ENCODE measurements at places on chromosomes 6 and 20.

DNA sequence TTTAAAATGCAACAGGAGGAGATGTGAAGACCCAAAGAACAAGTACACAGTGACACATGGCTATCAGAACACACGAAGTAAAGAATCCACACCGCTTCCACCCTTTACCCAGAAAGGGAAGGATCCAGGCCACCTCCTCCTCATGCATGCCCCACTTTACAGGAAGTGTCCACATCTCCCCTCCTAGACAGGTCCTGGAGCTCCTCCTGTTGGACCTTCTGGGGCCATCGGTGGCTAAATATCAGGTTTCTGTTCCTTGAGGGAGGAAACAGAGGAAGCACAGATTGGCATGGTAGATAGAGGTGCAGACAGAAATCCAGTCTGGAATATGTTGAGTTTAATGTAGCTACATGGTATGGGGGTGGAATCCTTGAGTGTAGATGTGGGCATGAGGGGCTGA is 10.9 kb downstream of the NINL start:
- no peak for DNase-seq

- DNase-seq: peak; percentile 45
Observed at GRCh38 chr6:90080876-90081481, 186.7 kb downstream of the GJA10 start.

DNA sequence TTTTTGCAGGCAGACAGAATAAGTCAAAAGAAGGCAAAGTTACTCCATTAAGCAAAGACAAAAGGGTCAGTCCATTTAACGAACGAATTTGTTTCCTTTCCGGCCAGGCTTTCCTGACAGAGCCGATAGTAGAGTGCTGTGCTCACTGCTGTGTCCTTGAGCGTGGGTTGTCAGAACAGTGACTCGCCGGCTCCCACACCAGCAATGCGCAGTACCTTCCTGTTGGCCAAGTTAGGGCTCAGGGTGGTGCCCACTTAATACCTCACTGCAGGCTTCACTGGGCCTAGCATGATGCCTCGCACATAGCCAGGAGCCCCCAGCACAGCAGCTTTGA is 294.7 kb downstream of the FOXC1 start:
- no peak for DNase-seq

DNA sequence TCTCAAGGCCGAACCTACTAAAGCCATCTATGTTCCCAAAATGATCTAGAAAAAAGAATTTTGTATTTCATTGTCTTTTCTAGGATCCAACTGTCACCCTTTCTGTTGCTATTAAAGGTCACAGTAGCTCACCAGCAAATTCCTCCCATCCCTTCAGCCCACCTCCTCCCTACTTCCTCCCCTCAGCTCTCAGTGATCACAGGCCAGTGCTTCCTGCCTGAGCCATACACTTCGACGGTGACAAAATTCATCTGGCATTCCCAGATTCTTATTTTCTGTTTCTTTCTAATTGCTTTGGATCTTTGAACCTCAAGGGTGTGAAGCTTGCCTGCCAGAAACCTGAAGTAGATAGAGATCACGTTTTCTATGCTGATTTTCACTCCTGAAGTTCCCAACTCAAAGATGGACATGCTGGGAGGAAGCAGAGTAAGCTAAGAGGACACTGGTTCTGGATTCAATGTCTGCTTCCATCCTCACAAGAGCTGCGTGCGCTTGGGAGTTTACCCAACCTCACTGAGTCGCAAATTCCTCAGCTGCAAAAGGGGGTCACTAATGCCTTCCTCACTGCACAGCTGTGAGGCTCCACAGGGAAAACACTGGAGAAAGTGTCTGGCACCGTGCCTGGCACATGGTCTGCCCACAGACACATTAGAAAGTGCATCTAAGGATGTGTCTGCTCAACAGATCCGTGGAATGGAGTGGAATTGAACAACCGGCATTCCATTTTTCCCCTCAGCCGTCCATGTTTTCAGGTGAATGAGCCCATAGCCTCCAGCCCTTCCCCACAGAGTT is 34.5 kb downstream of the MDGA1 start:
- DNase-seq: no peak

- no peak for DNase-seq
Observed at GRCh38 chr6:143128681-143129015, 68.0 kb downstream of the AIG1 start.

GRCh38 chr6:54465649-54466300 is 157.5 kb downstream of the TINAG start:
- no peak for DNase-seq

GRCh38 chr6:126574301-126574700 is 234.4 kb downstream of the CENPW start:
- DNase-seq: no peak

DNA sequence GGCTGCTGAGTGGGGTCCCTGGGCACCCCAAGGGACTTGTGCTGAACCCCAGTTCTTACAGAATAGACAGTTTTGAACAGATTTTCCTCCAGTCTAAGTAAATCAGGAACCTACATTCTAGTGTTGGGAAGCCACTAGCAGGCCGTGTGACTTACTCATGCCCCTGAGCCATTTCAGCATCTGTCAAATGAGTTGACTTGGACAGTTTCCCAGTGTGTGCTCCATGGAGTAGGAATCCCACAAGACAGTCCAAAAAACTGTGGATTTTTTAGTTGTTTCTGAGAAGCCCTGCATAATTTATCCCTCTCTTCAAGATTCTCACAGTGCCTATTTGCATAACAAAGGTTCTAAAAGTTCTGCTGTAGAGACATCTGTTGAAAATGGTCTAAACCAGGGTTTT is 2.1 kb downstream of the GABRR2 start:
- no peak for DNase-seq

DNA sequence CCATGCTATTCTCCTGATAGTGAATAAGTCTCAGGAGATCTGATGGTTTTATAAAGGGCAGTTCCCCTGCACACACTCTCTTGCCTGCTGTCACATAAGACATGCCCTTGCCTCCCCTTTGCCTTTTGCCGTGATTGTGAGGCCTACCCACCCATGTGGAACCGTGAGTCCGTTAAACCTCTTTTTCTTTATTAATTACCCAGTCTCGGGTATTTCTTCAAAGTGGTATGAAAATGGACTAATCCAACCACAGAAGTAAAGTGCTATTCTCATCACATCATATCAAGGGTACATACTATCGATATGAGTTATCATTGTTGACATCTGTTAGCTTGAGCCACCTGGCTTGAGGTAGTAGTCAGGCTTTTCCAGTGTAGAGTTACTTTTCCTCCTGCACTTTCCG is 2.3 kb downstream of the MANBAL start:
- DNase-seq: no peak

DNA sequence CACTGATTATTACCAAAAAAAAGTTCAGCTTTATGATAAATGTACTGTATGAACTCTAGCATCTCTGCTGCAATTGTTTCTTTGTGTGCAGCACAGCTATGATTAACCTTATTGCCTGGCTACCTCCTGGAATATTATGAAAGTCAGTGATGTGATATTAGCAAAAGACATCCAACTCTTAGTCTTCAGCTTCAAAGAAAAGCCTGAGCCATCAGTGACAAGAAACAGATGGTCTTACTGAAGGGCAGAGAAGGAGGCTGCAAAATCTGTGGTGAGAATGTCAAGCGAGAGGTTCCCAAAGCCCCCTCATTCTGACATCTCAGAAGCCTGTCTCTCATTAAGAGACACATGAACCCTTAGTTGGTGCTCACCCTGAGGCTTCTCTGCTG is 89.4 kb upstream of the TNFAIP3 start:
- no peak for DNase-seq

DNA sequence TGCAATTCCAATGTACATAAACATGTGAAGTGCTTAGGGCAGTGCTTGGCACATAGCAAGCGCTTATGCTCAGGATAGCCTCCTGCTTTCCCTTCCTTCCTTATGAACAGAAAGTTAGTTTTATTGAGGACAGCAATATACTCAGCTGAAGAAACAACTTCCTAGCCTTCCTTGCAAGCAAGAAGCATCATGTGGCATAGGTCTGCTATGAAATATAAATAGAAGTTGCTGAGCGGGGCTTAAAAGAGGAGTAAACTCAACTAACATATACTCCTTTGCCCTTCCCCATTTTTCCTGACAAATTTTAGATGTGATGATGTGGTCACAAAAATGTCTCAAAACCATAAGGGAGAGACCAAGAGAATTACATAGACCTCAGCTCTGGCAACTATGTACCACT is 98.9 kb downstream of the KIF16B start:
- no peak for DNase-seq

- DNase-seq: no peak
Observed at GRCh38 chr6:156585859-156586258, 191.3 kb upstream of the ARID1B start.

DNA sequence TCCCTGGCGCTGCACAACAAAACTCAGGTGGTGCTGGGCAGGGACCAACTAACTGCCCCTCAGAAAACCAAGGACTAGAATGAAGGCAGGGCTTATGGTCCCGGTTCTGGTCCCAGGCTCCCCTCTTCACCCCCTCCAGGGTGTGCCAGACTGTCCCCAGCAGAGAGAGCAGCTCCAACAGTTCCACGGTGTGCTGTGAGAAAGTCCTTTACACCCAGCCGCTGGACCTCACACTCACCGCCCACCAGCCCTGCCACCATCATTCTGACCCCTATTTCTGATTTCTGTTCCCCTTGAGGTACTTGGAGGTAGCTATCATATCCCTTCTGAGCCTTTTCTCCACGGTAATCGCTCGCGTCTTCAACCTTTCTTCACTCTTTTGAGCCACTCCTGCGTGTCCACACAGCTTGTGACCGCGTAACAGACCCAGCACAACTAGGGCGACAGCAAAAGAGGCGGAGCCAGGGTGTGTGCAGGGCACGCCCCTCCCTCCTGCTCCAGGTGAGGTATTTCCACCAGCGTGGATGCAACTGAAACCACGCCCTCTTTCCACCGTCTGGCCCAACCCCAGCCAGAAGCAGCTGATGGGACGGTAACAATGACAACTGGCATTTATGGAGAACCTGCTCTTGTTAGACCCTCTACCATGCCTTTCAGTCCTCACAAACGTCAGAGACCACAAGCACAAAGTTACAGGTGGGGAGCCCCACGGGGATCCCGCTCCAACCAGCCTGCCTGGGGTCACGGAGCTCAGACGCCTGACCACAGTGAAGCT is 2.3 kb downstream of the PXDC1 start:
- DNase-seq: no peak

GRCh38 chr6:8825726-8826125 is 390.4 kb upstream of the SLC35B3 start:
- DNase-seq: no peak

DNA sequence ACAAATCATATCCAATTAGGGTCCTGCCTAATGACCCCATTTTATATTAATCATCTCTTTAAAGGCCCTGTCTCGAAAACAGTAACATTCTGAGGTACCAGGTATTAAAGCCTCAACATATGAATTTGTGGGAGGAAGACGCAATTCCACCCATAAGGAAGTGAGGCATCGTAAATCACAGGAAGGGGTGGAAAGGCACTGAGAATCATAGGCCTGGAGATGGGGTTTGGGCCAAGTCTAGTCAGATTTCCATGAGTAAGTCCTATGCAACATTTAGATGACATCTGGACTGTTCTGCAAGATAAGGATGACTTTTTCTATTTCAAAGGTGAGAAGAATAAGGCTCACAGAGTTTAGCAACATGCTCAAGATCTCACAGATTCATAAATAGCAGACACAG is 534.0 kb downstream of the KHDRBS2 start:
- DNase-seq: no peak

DNA sequence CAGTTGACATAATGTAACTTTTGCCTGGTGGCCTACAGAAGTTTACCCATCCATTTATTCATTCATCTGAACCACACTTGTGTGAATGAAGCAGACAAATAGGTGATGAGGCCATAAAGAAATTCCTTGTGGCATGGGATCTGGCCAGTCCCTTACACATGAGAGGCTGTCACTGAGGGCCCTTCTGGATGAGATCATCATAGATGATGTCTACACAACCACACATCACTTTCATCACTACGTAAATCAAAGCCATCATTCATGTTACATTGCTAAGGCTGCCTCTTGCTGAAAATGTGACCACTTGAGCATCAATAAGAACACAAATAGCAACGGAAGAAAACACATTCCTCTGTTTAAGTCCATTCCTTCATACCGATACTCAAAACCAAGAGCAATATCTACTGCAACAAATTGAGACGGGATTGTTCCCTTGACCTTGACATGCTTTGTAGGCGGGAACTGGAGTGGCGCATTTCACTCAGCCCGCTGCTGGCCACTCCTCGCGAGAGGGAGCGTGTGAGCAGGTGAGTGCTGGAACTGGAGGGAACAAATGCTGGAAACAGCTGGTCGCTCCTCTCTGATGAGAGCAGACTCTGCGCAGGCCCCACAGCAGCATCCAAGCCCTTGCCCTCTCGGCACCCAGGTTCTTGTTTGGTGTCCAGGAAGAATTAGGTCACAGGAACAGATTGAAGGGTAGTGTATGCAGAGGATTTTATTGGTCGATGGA is 49.3 kb downstream of the FAM50B start:
- DNase-seq: no peak

DNA sequence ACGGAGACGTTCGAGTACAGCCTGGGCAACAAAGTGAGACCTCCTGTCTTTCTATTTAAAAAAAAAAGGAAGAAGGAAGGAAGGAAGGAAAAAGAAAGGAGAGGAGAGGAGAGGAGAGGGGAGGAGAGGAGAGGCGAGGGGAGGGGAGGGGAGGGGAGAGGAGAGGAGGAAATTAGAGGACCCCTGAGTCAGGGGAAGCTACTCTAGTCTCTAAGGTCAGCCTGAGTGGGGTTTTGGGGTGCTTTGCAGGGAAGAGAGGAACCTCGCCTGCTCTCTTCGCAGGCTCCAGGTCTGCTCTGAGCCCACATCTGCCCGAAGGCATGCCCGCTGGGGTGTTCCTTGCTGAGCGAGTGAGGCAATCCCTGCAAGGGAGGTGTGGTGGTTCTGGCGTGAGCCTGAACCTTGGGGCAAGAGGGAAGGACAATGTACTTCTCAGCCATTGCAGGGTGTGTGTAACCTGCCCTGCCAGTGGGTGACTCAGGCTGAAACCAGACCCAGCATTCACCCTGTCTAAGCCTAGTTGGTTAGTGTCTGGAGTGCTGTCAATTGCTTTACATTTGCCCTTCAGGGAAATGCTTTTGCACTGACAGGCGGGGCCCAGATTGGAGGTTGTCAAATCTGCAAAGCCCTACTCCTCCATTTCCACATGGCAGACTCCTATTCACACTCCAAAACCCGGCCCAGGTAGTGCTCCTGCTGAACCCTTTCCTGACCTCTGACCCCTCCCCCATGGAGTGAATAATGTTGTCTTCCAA is 15.3 kb upstream of the MMP9 start:
- DNase-seq: no peak

DNA sequence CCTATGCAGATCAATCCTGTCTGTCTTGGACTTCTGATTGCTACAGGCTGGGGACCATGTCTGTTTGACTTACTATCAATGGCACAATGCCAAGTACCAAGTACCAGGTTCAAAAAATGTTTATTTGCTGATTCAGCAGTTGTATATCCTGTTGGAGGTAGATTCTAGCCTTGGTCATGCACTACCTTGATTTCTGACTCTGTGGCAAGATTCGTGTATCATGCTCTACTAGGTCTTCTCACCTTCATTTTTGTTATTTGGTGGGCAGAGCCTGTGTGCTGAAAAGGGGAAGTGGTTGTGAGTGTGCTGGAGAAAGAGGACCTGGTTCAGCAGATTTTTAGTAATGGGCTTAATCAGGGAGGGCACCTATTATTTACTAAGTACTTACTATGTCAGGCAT is 192.4 kb upstream of the MYLIP start:
- DNase-seq: no peak
